Activated naive CD8-positive, alpha-beta T cell treated with anti-CD3 and anti-CD28 coated beads for 36 hours (primary cell): ENCODE measurements at places on chromosomes 2 and 18. TPM values are rescaled to one million over a fixed set of nuclear protein-coding genes. Genes with fewer than 3 reads are reported as not detected.

GRCh38 chr2:178700136-178700535 is 107.1 kb downstream of the TTN start:
- H3K36me3 ChIP-seq: peaks cover 5% of the 10 kb centered on the region
- no peaks in the 10 kb centered on the region for H3K27me3 ChIP-seq
- no peaks in the 10 kb centered on the region for H3K4me1 ChIP-seq
- no peak overlapping the region for H3K4me3 ChIP-seq
- no peak for DNase-seq
- H3K27ac ChIP-seq: no peak overlapping the region

- no peaks in the 10 kb centered on the region for H3K4me1 ChIP-seq
- no peak overlapping the region for H3K27ac ChIP-seq
- DNase-seq: no peak
- H3K27me3 ChIP-seq: peaks cover 5% of the 10 kb centered on the region
- H3K36me3 ChIP-seq: no peaks in the 10 kb centered on the region
Observed at GRCh38 chr18:55007602-55008001, 48.3 kb upstream of the CCDC68 start.

Gene MRPS9
- 57.1 TPM for total RNA-seq

GRCh38 chr18:76621782-76622495 is 126.9 kb upstream of the ZNF516 start:
- no peak for DNase-seq
- H3K27me3 ChIP-seq: peaks cover 49% of the 10 kb centered on the region
- H3K27ac ChIP-seq: no peak overlapping the region
- H3K36me3 ChIP-seq: no peaks in the 10 kb centered on the region
- H3K4me3 ChIP-seq: no peak overlapping the region

GRCh38 chr18:46519870-46520269 is 137.2 kb downstream of the LOXHD1 start:
- no peak overlapping the region for H3K27ac ChIP-seq
- H3K4me3 ChIP-seq: no peak overlapping the region
- no peaks in the 10 kb centered on the region for H3K36me3 ChIP-seq
- no peaks in the 10 kb centered on the region for H3K4me1 ChIP-seq
- no peak for DNase-seq
- H3K27me3 ChIP-seq: no peaks in the 10 kb centered on the region

- H3K4me3 ChIP-seq: no peak overlapping the region
- DNase-seq: no peak
- H3K27ac ChIP-seq: no peak overlapping the region
- H3K36me3 ChIP-seq: peaks cover 16% of the 10 kb centered on the region
- no peaks in the 10 kb centered on the region for H3K4me1 ChIP-seq
Observed at GRCh38 chr18:79361766-79362522, 33.8 kb upstream of the NFATC1 start.

GRCh38 chr2:240136671-240137292 is 677 bp upstream of the COPS9 start:
- peak overlapping the region; percentile 83 for H3K27ac ChIP-seq
- peak; percentile 33 for DNase-seq
- no peaks in the 10 kb centered on the region for H3K27me3 ChIP-seq
- peak overlapping the region; percentile 93 for H3K4me3 ChIP-seq
- peaks cover 8% of the 10 kb centered on the region for H3K36me3 ChIP-seq
- peaks cover 27% of the 10 kb centered on the region for H3K4me1 ChIP-seq

GRCh38 chr2:199716807-199717586 is 134.0 kb downstream of the FTCDNL1 start:
- H3K27me3 ChIP-seq: peaks cover 4% of the 10 kb centered on the region
- no peaks in the 10 kb centered on the region for H3K4me1 ChIP-seq
- H3K27ac ChIP-seq: no peak overlapping the region
- H3K4me3 ChIP-seq: no peak overlapping the region
- no peak for DNase-seq

- no peak overlapping the region for H3K4me3 ChIP-seq
- H3K36me3 ChIP-seq: peaks cover 51% of the 10 kb centered on the region
- no peaks in the 10 kb centered on the region for H3K4me1 ChIP-seq
- no peak overlapping the region for H3K27ac ChIP-seq
- no peaks in the 10 kb centered on the region for H3K27me3 ChIP-seq
Observed at GRCh38 chr2:32788114-32788513, 158.6 kb upstream of the LTBP1 start.

Gene LINC00305
- total RNA-seq: not detected

DNA sequence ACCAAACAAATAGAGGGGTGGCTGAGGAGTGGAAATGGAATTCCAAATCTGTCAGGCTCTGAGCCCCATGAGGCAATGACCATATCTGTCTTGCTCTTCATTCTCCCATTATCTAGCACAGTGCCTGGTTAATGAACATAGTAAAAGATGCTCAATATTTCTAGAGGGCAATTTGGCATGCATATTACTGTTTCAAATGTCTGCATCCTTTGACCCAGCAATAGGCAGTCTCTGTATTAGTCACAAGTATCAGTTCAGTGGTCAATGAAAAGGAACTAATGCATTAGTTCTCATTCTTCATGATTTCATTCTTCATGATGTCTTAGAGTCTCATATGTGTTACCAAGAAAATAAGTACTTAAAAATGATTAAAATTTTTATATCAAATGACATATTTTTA is 28.4 kb upstream of the MALL start:
- DNase-seq: no peak
- H3K27ac ChIP-seq: no peak overlapping the region
- no peak overlapping the region for H3K4me3 ChIP-seq
- H3K4me1 ChIP-seq: no peaks in the 10 kb centered on the region

DNA sequence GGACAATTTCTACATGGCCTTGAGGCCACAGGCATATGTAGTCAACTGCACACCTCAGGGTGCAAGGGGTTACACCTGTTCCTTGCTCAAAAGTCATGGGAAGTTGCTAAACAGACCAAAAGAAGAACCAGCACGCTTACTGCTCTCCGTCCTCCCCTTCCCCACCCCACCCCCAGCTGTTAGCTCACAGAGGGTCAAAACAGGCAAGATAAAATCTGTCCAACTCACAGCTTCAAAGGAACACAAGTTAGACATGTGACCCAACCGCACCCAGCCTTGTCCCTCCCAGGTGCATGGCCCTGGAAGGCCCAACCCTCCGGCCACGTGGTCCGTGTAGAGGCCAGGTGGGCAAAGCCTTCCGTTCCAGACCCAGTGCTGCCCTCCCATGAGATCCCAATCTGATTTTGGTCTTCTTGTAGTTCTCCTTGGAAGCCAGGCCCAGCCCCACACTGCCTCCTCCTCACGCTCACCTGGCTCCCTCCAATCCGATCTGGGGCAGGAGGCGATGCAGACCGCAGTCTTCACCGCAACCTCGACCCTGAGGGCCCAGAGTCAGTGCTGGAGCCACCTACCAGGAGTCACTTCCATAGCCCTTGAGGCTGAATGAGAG is 14.5 kb upstream of the ASPRV1 start:
- H3K27ac ChIP-seq: no peak overlapping the region
- peaks cover 7% of the 10 kb centered on the region for H3K4me1 ChIP-seq
- DNase-seq: no peak
- no peak overlapping the region for H3K4me3 ChIP-seq
- H3K27me3 ChIP-seq: no peaks in the 10 kb centered on the region
- H3K36me3 ChIP-seq: no peaks in the 10 kb centered on the region

Gene ANKRD23
- 2.7 TPM for total RNA-seq

Gene OTOS
- total RNA-seq: not detected

Gene SOWAHC
- total RNA-seq: 0.31 TPM

DNA sequence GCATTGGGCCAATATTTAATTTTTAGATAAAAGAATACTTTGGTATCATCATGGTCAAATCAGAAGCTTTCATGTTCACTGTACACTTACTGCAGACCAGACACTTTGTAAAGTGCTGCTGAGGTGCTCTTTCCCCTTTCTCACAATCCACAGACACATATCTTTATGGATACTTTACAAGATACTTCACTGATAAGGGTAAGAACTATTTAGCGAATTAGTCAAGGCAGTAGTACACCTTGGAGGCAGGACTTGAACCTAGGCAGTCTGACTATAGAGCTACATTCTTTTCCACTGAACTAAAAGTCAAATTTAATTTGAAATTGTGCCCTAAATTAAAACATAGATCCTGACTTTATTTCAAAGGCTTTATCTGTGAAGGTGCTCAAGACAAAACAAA is 60.2 kb downstream of the COBLL1 start:
- H3K27ac ChIP-seq: no peak overlapping the region
- H3K36me3 ChIP-seq: no peaks in the 10 kb centered on the region
- H3K4me3 ChIP-seq: no peak overlapping the region
- H3K27me3 ChIP-seq: no peaks in the 10 kb centered on the region
- H3K4me1 ChIP-seq: peaks cover 2% of the 10 kb centered on the region

GRCh38 chr2:165470361-165470760 is 863 bp downstream of the CSRNP3 start:
- no peak overlapping the region for H3K4me3 ChIP-seq
- DNase-seq: no peak
- no peaks in the 10 kb centered on the region for H3K4me1 ChIP-seq
- H3K27ac ChIP-seq: no peak overlapping the region
- H3K36me3 ChIP-seq: no peaks in the 10 kb centered on the region

DNA sequence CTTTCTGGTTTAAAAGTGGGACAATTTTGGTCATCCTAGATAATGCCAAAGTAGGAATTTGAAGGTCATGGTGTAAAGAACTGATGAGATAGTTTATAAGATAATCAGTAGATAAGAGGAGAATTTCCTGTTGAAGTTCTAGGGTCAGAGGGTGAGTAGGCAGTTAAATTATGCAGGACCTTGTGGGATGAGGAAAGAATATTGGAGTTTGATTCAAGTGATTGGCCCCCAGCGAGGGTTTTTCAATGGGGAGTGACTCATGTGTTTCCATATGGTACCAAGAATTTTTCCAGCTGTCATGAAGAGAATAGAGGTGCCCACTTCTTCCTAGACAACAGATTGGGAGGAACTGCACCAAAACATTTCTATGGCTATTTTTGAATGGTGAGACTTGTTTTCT is 940.2 kb upstream of the ZEB2 start:
- no peaks in the 10 kb centered on the region for H3K27me3 ChIP-seq
- H3K4me3 ChIP-seq: no peak overlapping the region
- no peaks in the 10 kb centered on the region for H3K36me3 ChIP-seq

- no peaks in the 10 kb centered on the region for H3K36me3 ChIP-seq
- no peaks in the 10 kb centered on the region for H3K27me3 ChIP-seq
- H3K4me1 ChIP-seq: no peaks in the 10 kb centered on the region
- DNase-seq: no peak
Observed at GRCh38 chr2:186205254-186205911, 280.7 kb upstream of the ZC3H15 start.

Gene TM4SF20
- not detected for total RNA-seq

DNA sequence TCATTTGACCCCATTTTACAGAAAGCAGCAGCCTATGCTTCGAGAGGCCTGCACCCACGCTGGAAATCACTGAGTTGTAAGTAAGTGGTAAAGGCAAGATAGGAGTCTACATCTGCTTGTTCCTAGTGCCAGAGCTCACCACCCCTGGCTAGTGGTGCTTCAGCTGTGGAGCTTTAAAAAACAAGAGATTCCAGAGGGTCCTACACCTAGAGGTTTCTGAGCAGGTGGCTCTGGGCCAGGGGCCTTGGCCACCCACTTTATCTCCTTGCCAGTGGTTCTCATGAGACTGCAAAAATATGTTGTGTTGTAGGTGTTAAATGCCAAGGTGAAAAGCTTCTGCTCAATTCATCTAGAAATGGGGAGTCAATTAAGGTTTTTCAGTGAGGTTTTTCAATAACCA is 60.0 kb upstream of the SERTAD2 start:
- H3K27me3 ChIP-seq: no peaks in the 10 kb centered on the region
- H3K27ac ChIP-seq: no peak overlapping the region
- peaks cover 19% of the 10 kb centered on the region for H3K4me1 ChIP-seq
- H3K4me3 ChIP-seq: no peak overlapping the region

Gene SPATA3
- total RNA-seq: not detected

DNA sequence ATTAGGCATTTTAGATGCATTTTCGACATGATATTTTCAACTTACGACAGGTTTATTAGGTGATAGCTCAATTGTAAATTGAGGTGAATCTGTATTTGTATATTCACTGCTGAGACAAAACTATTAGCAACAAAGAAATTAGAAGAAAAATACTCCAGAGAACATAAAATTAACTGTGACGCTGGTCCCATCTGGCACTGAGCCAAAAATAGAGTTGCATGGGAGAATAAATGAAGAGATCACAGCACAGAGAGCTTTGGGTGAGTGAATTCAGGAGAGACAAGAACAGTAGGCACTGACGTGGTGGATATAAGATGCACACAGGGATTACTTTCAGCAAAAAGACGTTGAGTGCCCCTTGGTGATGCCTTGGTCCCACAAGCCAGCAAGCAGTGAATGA is 306.2 kb upstream of the RAB6C start:
- peaks cover 4% of the 10 kb centered on the region for H3K27me3 ChIP-seq
- H3K36me3 ChIP-seq: no peaks in the 10 kb centered on the region
- no peak overlapping the region for H3K4me3 ChIP-seq
- no peak for DNase-seq
- no peak overlapping the region for H3K27ac ChIP-seq

DNA sequence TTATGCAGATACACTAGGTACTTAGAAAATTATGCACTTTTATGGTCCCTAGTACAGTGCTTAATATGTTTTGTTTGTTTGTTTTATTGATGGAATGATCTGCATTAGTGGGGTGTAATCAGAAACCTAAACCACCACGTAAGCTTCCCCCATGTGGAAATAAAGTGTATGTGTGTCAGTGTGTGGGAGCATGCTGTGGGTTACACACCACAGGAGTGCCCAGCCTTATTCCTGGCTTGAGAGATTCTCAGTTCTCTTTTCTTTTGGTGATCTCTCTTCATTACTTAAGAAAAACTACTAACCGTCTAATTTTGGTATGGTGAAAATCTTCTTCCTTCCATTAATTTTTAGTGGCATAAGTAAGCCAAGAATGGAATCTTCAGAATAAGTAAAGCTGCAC is 398.6 kb downstream of the DCDC2C start:
- no peaks in the 10 kb centered on the region for H3K27me3 ChIP-seq
- DNase-seq: no peak
- H3K4me1 ChIP-seq: no peaks in the 10 kb centered on the region
- no peak overlapping the region for H3K4me3 ChIP-seq
- H3K27ac ChIP-seq: no peak overlapping the region
- H3K36me3 ChIP-seq: no peaks in the 10 kb centered on the region

DNA sequence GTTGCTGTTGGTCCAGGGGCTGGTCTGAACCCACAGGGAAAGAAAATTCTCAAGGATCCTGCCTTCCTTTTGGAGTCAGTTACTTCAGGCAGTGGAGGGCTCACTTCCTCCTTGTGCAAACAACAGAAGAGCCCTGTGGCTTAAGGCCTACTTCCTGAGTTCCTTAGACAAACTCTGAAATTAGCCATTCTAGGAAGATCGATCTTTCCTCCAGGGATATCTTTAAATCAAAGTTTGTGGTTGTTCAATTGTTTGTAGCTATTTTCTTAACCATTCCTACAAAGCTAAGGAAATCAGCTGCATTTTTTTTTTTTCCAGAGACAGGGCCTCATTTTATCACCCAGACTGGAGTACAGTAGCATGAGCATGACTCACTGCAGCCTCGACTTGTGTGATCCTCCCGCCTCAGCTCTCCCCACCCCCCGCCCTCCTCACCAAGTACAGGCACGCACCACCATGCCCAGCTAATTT is 156.0 kb downstream of the TANC1 start:
- H3K4me3 ChIP-seq: no peak overlapping the region
- peak; percentile 10 for DNase-seq
- peak overlapping the region; percentile 89 for H3K27ac ChIP-seq
- H3K27me3 ChIP-seq: no peaks in the 10 kb centered on the region

Gene CD207
- total RNA-seq: not detected
